Body of pancreas (tissue), 4 donors: ENCODE measurements at places on chromosomes 4 and X. TPM values are rescaled to one million over a fixed set of nuclear protein-coding genes. Genes with fewer than 3 reads are reported as not detected.

Gene CCSER1
- total RNA-seq: 13.2 TPM

Gene CSN1S1
- total RNA-seq: 2.3 TPM

- no peak for DNase-seq
Measured at GRCh38 chrX:39000802-39001201, 199.5 kb downstream of the MID1IP1 start.

GRCh38 chr4:77930154-77930639 is 67.6 kb downstream of the MRPL1 start:
- DNase-seq: no peak

DNA sequence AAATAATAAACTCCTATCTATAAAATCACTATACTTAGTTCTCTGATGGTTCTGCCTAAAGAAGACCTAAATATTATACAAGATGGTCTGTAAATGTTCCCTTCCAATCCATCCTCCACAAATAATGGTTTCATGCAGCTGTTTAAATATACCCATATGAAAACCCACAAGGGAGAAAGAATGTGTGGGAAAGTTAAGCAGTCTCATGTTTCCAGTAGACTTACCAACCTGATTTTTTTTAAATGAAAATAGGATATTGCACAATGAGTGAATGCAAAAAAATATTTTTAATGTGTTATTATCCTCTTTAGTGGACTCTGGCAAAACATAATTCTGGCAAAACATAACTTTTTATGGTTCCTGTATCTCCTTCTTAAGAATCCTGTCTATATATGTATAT is 23.3 kb downstream of the CAMK2D start:
- DNase-seq: no peak

- no peak for DNase-seq
Measured at GRCh38 chrX:8847360-8847759, 46.2 kb upstream of the FAM9A start.

DNA sequence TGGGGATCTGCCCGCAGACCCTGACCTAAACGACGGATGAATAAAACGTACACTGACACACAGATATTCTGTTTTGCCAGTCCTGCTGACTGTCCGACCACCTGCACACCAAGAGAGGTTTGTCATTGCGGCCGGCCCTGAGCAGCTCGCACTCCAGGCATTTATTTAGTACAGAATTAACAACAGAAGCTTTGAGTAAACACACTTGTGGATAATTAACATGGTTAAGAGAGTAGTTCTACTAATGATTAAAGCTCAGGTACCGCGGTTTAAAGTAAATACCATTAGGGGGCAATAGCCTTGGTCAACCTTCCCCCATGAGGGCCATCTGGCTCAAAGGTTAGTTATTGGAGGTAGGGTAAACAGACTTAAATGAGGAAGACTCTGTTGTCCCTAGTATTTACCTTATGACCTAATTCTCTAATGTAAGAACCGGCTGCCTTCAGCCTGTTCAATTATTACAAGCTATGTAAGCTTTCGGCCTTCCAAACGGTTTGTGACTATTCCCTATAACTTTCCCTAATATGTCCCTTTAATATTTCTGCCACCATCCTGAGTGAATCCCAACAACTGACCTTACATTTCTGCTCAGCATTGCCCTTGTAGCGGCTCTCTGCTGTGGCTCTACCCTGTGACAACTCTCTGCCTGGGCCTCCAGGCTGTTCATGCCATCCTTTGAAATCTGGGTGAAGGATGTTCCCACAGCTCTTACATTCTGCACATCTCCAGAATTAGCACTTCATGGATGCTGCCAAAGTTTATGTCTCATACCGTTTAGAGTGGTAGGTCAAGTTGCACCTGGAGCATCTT is 46.9 kb upstream of the SYTL5 start:
- no peak for DNase-seq

DNA sequence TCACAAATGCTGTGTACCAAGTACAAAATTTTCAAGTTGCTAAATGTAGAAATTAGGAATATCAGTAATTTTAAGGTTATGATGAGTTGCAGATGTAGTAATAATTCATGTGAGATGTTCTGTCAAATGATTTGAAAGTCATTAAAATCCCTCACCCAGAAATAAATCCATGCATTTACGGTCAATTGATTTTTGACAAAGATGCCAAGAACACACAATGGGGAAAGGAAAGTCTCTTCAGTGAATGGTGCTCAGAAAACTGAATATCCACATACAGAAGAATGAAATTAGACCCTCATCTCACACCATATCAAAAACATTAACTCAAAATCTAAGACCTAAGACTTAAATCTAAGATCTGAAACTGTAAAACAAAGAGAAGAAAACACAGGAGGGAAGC is 12.9 kb upstream of the BMPR1B start:
- DNase-seq: no peak

- DNase-seq: no peak
Measured at GRCh38 chr4:26839534-26839951, 21.1 kb upstream of the STIM2 start.

DNA sequence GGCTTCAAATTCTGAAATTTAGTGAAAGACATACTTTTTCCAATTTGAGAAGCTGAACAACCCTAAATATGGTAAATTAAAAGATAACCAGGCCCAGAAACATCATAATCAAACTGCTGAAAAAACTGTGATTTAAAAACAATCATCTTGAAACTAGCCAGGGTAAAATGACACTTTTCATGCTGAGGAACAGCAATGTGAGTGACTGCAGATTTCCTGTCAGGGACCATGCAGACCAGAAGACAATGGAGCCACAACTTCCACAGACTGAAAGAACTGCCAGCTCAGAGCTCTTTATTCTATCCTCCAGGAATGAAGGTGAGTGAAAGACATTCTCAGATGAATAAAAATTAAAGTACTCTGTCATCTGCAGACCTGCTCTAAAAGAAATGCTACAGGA is 73.3 kb downstream of the NAT8L start:
- DNase-seq: no peak
